Muscle of back (tissue), 13 donors: ENCODE measurements at places on chromosomes 2 and 18.

DNA sequence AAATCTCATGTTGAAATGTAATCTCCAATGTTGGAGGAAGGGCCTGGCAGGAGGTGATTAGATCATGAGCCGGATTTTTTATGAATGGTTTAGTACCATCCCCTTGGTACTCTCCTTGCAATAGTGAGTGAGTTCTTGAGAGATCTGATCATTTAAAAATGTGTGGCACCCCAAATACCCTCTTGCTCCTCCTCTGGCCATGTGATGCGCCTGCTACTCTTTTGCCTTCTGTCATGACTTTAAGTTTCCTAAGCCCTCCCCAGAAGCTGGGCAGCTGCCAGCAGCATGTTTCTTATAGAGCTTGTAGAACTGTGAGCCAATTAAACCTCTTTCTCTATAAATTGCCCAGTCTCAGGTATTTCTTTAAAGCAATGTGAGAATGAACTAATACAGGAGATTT is 72.6 kb upstream of the FIGN start:
- DNase-seq: no peak

DNA sequence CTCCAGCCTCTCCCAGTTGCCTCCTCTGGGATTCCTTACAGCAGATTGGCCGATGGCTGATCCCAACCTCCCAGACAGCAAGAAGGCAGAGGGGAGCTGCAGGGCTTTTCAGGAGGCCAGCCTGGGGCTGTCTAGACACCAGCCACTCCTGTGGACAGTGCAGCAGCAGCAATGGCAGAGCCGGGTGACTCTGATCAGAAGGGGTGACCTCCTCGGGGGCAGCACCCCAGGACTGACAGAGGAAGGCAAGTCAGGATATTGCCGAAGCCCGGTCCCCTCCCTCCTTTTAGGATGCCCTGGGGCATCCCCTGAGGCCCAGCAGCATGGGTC is 84.5 kb downstream of the INHBB start:
- no peak for DNase-seq

- DNase-seq: no peak
These were observed 100.3 kb upstream of the TMEM200C start for GRCh38 chr18:5995626-5996025.

GRCh38 chr2:188193230-188193629 is 98.4 kb upstream of the GULP1 start:
- no peak for DNase-seq

DNA sequence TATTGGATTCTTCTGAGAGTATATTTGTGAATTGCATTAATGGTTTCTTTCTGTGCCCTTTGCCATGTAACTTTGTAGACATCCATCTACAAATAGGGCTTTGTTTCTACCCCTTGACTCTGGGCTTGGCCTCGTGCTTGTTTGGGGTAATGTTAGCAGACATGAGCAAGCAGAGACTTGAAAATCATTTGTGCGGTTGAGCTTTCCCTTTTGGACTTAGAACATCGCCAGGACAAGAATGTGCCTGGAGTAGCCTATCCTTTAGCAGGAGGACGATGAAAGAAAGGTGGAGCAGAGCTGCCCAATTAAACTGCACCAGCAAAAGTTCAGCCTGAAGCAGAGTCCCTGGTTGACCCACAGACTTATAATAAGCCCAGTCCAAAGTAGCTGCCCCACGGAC is 785.9 kb downstream of the EPHA4 start:
- DNase-seq: no peak

- DNase-seq: no peak
These were observed 67.9 kb upstream of the GLS start for GRCh38 chr2:190812506-190813294.

GRCh38 chr2:217950401-217950871 is 52.4 kb downstream of the TNS1 start:
- DNase-seq: no peak

GRCh38 chr2:105754011-105754410 is 9.3 kb downstream of the NCK2 start:
- DNase-seq: no peak

- DNase-seq: peak; percentile 65
These were observed 688 bp downstream of the CDH20 start for GRCh38 chr18:61333746-61334490.

DNA sequence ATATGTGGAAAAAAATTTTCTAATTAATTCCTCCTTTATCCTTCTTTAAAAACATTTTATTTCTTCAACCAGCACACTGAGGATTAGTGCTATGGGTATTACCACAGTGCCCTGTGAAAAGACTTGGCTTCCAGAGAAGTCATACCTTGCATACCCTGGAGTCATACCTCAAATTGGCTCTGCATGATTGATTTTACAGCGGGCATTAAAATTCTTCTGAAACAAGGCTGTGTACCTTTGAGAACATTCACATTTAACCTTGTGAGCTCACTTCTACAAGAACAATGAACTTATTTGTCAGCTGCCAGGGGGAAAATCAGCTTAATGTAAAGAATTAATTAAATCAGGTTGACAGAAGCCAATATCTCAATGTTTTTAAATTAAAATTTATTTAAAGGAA is 44.6 kb downstream of the SLC35F5 start:
- DNase-seq: no peak

GRCh38 chr2:31033032-31033431 is 105.2 kb downstream of the GALNT14 start:
- DNase-seq: no peak

GRCh38 chr2:201269764-201270163 is 9.4 kb downstream of the CASP8 start:
- DNase-seq: no peak

DNA sequence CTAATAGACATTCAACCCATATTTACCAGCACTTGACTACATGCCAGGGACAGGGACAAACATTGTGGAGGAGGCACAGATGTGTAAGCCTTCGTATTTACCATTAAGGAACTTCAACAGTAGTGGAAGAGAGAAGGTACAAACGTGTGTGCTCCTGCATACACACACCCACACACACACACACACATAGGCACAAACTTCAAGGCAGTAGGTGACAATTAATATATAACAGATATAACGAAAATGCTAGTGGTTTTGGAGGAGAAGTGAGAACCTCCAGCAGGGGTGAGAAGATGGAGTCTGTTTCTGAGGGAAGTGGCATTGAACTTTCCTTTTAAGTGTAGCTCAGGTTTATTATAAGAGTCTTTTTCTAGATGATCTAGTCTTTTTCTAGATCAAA is 231.1 kb downstream of the SETBP1 start:
- DNase-seq: no peak

GRCh38 chr2:218722876-218723785 is 12.5 kb downstream of the TTLL4 start:
- no peak for DNase-seq

DNA sequence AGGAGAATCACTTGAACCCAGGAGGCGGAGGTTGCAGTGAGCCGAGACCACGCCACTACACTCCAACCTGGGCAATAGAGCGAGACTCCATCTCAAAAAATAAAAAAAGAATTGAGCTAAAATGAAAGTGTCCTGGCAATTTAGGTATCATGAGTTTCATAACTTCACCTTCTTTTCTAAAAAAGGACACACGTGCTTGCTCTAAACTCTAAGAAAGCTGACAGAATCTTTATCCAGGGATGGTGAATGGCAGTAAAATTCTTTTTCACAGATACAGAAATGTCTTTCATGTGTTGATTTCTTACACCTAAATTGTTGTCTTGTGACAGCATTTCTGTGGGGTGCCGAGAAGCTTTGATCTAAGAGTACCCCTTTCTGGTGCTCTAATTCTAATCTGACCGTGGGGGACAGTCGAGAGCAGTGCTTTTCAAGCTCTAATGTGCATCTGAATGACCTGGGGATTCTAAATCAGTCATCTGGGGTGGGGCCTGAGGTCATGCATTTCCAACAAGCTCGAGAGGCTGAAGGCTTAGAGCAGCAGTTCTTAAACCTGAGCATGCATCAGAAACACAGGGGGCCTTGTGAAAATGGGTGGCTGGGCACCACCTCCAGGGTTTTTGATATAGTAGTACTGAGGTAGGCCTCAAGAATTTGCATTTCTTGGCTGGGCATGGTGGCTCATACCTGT is 42.1 kb upstream of the REL start:
- no peak for DNase-seq

DNA sequence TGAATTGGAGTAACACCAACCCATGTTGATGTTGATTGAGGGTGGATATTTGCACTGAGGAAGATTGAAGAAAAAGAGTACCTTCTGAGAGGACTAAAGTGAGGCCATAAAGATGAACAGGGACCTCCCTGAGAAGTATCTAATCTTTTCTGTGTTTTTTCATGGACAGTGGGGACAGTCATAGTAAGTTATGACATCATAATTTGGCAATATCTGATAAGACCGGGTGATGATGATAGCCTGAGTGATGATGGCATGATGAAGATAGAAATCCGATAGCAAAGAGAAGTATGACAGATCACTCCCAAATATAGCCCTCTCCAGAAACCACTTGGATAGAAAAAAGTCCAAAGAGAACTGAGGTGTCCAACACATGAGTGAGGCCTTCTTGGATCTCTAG is 2.2 kb upstream of the ATP5MC3 start:
- no peak for DNase-seq
